ENCODE measurements at places on chromosomes 1 and 21. TPM values are rescaled to one million over a fixed set of nuclear protein-coding genes. Genes with fewer than 3 reads are reported as not detected.

The PADI4 gene
- total RNA-seq = not detected

The NCDN gene
- 15.8 TPM for total RNA-seq

The FMOD gene
- total RNA-seq = not detected

The UBE2U gene
- not detected for total RNA-seq

The ADAM30 gene
- not detected for total RNA-seq

The RHCE gene
- total RNA-seq = 0.36 TPM

The GBP6 gene
- total RNA-seq = not detected

The DMBX1 gene
- not detected for total RNA-seq

The TACSTD2 gene
- not detected for total RNA-seq

The RNU1-3 gene
- total RNA-seq = not detected

The HHIPL2 gene
- 1.5 TPM for total RNA-seq

The DNASE2B gene
- total RNA-seq = not detected

All from MG63 (cell line).